ENCODE measurements at places on chromosomes 6 and 20.

- DNase-seq, result no peak
Observed at GRCh38 chr20:19231359-19232035, 19.1 kb downstream of the SLC24A3 start.

GRCh38 chr20:21099751-21100577, 6.2 kb downstream of the LINC00237 start:
- peak; percentile 65 for DNase-seq

GRCh38 chr6:44636561-44637248, 249.2 kb downstream of the CDC5L start:
- no peak for DNase-seq

- no peak for DNase-seq
Observed at GRCh38 chr6:70309243-70309642, 6.4 kb upstream of the COL9A1 start.

- peak; percentile 28 for DNase-seq
Observed at GRCh38 chr20:7980332-7981046, 39.1 kb downstream of the TMX4 start.

- peak; percentile 41 for DNase-seq
Observed at GRCh38 chr6:158754738-158755137, 64.4 kb downstream of the EZR start.

- DNase-seq, result no peak
Observed at GRCh38 chr20:62835931-62836861, 19.3 kb downstream of the COL9A3 start.

GRCh38 chr6:33213166-33213988, 5.1 kb downstream of the RING1 start:
- DNase-seq, result peak; percentile 36

- no peak for DNase-seq
Observed at GRCh38 chr20:3577366-3577765, 85.8 kb downstream of the GFRA4 start.

DNA sequence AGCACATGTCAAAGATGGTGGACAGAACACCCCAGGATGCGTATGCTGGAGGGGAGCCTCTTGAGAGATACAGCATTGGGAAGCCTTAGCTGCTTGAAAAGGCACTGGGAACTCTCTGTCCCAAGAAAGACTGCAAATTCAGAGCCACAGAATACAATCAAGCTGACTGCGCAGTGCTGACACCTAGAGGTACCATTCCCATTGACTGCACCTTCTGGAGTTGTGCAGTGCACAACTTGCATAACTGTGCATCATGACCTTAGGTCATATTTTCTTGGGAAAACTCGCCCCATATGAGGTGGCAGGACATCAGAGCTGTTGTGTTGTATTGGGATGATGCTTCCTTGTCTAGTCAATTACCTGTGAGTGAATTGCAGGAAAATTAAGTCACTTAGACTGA, 646.5 kb upstream of the NOX3 start:
- peak; percentile 14 for DNase-seq

DNA sequence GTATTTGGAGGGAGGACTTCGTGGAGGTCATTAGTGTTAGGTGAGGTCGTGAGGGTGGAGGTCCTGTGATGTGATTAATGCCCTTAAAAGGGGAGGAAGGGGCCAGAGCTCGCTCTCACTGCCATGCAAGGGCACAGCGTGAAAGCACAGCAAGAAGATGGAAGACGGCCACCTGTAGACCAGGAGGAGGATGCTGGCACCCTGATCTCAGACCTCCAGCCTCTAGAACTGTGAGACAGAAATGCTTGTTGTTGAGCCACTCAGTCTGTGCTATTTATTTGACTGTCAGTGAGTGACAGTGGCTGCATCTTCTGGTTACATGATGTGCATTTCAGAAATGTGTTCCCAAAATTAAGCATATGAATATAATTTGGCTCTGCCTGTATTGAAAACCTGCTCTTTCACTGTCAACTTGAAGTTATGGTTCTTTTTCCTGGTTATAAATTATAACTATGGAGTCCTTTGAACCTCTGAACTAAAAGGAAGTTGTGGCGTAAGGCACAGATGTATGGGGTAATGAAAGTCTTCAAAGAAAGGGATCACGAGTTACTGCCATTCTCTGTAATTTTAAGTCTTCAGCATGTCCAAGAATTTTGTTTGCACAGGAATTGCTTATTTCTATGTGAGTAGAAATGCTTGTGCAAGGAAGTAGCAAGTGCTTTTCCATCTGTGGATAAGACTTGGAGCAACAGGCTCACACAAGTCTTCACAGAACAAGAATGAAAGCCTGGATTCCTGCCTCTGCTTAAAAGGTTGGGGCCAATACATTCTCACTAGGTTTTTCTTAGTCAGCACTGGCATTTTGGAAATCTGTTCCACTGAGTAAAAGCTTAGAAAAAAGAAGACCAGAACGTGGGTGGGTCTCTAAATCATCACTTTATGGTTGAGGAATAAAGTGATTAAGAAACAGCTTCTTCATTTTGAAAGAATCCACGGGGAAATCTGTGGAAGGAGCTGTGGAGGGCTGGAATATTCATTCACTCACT, 10.3 kb downstream of the PPP1R14C start:
- DNase-seq, result no peak

DNA sequence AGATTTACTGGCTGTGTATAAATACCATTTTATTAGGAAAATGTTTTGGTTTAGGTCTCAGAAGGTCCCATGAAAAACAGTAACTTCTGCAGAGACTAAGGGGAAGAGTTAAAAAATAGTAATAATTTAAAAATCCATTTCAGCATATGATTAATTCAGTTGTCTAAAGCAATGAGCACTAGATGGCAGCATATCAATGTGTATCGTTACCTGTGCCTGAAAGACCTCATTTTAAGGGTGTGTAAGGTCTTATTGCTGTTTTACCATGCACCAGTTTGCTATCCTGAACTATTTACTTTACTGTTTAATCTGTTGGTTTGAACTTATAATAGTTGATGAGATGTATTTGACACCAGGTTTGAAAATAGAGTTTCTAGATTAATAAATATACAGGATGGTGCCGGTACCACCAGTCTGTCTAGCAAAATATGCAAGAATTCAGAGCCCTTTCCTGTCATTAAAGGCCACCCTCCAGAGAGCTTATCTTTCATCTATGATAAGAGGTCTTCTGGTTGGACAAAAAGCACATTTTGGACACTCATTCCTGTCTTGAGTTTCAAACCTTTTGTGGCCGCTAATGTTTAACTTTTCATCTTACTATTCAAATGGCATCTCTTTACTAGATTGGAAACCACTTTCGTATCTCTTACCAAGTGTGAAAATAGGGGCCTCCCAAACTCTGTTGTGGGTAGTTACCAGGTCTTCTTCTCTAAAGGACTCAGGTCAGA, 8.9 kb upstream of the AHI1 start:
- DNase-seq, result peak; percentile 70

GRCh38 chr6:35694462-35694861, 5.7 kb upstream of the FKBP5 start:
- no peak for DNase-seq

DNA sequence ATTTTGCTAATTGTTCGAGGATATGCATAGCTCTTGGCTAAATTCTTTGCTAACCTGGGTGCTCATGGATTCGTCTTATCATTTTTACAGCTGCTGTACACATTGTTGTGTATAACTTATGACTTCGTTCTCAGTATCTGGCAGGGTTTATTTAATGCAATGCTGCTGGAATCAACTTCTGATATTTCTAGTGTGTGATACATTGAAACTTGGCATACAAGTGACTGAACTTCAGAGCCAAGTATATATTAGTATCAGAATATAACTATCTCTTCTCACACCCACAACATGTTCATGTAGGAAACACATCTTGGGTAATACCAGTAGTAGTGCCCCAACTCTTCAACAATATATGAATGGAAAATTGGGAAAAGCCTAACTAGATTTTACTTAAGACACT, 764.2 kb downstream of the TENT5A start:
- DNase-seq, result no peak

DNA sequence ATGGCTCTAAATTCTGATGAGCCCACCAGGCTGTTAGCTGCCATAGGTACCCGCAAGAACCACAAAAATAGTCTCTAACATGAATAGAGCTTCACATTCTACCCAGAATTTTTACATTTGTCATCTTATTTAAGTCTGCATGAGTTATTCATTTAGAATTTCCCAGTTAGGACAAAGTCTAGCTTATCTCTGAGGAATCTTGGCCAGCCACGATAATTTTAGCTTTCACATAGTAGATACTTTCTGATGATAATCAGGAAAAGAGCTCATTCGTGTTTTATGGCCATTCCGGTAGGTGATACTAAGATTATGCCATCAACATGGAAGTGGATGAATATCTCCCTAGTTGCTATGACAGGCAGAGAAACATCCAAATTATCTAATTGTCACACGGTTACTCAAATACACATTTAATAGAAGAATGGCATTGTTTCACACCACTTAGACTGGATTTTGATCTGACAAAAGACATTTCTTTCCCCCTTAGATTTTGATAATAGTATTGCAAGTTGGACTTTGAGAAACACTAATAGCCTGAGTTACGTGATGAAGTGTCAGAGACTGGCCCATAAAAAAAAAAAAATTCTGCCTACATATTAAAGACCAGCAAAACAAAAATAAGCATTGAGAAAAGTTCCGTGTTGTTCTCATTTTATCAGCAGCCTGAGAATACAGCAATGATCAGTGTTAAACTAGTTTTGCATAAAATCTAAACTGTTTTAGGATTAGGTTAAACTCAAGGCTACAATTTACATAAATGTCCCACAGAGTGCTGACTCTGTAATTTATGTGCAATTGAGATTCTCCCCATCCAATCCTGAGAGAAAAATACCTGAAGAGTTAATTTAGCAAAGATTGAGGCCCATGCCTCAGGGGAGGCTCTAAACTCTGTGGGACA, 397.5 kb upstream of the ARID1B start:
- no peak for DNase-seq

- DNase-seq, result peak; percentile 99
Observed at GRCh38 chr20:22466447-22467171, 117.8 kb downstream of the FOXA2 start.

GRCh38 chr6:29559524-29560287, at the start of gene UBD:
Gene UBD (minus strand): TSS chr6:29559732. CDS start chr6:29559701, 31 bp downstream.
- peak; percentile 2 for DNase-seq

DNA sequence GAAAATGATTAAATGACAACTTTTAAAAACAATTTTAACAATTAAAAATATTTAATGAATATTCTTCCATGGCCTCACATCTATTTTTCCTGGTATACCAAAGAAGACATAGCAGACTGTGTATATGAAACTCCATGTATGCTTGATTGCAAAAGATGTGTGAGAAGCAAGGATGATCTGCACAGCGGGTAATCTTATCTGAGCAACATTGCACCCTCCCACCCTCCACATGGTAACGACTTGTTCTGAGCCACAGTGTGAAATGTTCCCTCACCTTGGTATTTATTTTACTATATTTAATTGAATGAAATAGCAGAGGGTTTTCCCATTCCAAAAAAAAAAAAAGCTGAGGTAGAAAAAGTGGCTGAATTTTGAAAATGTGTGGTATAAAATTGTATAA, 204.4 kb downstream of the SYNE1 start:
- DNase-seq, result no peak

- no peak for DNase-seq
Observed at GRCh38 chr6:149895833-149896271, 2.1 kb downstream of the RAET1E start.

DNA sequence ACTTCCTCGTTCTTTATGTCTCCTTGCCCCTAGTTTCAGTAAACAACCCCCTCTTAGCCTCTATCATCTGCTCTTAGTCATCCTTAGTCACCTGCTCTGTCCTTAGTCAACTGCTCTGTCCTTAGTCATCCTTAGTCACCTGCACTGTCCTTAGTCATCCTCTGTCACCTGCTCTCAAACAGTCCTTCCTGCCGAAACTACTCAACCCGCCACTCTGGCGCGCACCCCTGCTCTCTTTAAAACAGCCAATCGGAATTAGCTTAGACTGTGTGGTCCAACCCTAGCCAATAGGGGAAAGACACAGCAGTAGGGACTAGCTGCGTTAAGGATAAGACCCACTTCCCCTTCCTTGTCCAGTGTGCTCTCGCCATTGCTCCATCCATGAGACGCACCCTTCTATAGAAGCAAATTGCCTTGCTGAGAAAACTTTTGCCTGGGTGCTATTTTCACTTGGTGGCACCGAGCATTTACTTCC, 73.9 kb downstream of the BACH2 start:
- no peak for DNase-seq

GRCh38 chr6:143823548-143823947, 19.6 kb upstream of the LTV1 start:
- no peak for DNase-seq

DNA sequence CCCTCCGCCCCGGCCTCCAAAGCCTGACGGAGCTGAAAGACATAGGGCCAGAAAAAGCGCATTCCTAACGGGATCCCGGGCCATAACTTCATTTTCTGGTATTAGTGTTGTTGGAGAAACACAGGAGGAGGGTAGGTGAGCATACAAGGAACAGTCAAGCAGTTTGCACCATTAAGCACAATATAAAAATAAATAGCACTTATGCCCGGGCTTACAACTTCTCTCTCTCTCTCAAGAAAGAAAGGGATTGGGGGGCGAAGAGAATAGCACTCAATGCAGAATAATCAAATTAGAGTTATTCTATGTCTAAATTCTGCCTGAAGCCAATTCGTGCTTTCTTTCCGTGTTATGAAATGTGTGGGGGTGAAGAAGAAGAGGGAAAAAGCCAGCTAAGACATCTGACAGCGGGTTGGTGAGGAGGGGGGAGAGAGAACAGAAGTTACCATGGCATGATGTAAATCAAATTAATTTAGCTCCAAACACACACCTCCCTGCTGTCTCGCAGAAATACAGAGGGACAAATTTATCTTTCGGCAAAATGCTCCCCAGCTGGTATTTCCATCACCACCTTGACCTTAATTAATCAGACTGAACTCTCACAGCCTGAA, 508 bp upstream of the METTL24 start:
- peak; percentile 31 for DNase-seq

- no peak for DNase-seq
Observed at GRCh38 chr6:147075381-147075780, 128.8 kb upstream of the STXBP5 start.

GRCh38 chr20:47971058-47971791, 185.9 kb upstream of the SULF2 start:
- DNase-seq, result no peak

GRCh38 chr20:10856237-10857015, 182.6 kb upstream of the JAG1 start:
- no peak for DNase-seq

GRCh38 chr20:37501940-37502339, 19.1 kb upstream of the NNAT start:
- peak; percentile 61 for DNase-seq

Measured in NCI-H146 (cell line).